ENCODE measurements at places on chromosomes 1 and 21.

GRCh38 chr1:222392556-222392955 is 155.3 kb downstream of the HHIPL2 start:
- DNase-seq, result no peak

DNA sequence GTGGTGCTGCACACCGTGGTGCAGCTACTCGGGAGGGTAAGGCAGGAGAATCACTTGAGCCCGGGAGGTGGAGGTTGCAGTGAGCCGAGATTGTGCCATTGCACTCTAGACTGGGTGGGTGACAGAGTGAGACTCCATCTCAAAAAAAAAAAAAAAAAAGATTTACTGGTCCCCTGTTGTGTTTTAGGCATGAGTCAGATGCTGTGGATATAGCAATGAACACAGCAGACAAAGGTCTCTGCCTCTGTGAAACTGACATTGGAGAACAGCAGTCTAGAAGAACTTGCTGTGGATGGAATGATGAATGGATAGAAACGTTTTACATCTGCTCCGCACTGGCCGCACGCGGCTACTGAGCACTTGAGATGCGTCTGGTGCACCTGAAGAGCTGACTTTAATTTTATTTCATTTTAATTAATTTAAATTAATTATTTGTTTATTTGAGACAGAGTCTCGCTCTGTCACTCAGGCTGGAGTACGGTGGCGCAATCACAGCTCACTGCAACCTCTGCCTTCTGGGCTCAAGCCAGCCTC is 24.5 kb upstream of the EPHA2 start:
- no peak for DNase-seq

DNA sequence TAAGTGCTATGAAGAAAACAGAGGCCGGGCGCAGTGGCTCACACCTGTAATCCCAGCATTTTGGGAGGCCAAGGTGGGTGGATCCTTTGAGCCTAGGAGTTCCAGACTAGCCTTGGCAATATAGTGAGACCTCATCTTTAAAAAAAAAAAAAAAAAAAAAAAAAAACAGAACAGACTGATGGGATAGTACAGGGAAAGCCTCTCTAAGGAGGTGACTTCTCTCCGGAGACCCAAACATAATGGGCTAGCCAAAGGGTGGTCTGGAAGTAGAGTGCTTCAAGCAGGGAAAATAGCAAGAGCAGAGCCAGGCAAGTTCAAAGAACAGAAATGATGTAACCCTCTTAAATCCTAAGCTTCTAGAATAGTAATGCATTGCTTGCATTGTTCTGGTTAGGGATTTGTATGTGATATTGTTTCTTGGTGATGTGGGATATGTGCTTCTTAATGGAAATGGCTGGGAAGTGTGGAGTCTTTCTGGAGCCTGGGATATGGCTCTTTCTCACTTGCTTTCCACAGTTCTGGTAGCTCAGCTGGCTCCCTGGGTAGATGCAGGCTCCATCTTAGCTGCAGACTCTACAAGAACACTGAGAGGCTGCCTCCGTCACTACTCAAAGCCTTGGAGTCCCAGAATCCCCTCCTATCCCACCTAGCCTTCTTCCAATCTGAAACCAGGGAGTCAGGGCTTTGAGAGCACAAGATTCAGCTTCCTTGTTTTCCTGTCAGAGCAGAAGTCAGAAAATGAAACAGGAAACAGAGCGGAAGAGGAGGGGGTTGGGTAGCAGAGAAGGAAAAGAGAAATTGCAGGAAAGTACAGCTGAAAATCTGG is 1.9 kb upstream of the PIGV start:
- DNase-seq, result peak; percentile 52

DNA sequence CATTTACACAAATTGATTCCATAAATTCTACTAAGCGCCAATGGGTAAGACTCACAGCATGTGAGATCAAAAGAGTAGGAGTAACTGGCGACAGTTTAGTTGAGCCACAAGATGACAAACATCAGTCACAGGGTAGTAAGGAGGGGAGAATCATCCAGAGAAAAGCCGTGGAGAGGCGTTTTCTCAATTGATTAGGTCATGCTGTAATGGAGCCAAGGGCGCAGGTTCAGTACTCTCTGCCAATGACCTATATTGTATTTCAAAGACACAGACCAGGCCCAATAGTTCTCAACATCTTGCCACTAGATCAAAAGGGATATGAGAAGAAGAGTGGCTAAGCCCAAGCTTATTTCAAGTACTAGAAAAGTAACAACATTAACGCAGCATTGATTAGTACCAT is 467.5 kb downstream of the SMYD3 start:
- DNase-seq, result no peak

DNA sequence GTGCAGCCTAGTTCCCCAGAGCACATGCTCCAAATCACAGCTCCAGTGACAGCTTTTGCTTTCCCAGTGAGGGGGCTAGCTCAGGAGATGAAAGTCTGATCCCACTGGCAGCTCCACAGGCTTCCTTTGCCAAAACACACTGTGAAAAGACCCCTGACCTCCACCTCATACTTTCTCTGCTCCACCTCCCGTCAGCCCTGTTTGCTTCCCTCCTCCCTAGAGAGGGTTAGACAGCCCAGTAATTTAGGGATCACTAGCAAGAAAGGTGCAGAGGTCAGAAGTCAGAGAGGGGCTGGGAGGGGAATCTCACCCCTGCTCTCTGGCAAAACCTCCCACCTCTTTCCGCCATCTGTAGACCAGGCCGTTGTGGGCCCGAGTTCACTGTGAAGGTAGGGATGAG is 62.8 kb downstream of the PLXNA2 start:
- no peak for DNase-seq

DNA sequence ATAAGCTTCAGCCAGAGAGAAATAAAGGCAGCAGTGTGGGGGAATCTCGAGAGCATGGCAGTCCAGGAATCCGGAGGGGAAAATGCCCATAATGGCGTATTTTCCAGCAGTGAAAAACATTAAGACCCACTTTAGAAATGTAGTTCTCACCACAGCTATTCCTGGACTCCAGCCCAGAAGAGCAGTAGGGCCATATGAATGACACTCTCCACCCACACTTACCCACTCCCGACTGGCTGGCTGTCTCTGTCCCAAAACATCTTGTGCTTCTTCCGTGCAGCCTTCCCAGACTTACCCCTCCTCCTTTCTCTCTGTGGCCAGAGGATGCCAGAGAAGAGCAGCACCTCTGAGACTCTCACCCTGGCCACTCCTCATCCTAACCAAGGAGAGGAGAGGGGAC is 56.4 kb downstream of the TRABD2B start:
- DNase-seq, result no peak

- DNase-seq, result no peak
Observed at GRCh38 chr21:20729376-20729775, 268.8 kb upstream of the NCAM2 start.

DNA sequence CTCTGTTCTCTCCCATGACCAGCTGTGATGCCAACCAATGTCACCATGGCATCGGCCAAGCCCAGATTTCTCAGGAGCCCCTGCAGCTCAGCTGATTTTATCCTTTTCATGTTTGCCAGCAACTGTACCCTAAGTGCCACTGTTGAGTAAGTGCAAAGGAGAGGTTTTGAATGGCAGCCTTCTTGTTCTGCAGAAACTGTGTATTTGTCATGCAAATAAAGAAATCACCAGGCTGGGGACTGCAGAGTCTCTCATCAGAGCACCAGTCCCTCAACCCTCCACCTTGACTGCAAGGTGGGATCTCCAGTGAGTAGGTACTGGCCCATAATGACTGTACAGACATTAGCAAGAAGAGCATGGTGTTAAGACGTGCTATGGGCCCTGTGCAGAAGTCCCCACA is 26.6 kb downstream of the C8B start:
- DNase-seq, result no peak

DNA sequence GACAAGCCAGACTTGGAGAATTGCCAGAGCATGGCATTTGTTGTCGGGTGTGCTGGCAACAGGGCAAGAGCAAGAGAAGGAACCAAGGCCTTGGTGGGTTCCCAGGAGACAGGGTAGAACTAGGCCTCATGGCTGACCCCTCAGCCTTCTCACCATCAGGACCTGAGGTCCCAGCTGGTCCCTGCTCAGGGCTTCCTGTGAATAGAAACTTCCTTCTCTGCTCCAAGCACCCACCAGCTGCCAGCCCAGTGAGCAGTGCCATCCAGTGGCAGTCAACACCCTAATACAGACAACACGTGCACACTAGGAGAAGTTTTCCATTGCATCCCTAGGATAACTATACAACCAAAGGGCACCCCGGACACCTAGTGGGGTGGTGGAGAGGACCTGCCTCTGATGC is 22.8 kb downstream of the S100A6 start:
- no peak for DNase-seq

DNA sequence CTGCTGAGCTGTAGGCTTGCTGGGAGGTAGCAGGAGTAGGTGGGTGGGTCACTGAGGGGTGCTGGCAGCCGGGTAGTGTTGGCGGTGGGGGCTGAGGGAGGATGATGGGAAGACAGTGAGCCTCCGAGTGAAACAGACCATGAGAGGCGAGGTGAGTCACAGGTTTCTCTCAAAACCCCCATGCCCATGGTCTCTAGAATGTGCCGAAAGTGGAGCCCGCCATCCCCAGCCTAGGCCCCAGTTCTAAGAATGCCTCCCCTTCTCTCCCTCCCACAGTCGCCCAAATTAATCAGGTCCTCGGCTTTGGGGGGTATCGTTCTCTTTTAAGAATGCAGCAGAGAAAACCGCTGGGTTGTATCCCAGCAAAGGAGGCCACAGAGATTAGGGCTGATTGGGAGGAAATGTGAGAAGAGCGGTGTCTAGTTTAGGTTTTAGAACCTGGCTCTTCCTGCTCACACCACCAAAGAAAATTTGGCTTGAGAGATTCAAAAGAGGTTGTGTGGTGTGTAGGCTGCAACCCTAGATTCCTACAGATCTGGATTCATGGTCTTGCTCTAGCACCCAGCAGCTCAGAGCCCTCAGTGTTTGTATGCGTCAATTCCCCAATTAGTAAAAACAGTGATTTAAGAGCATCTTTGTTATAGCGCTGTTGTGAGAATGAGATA is 27.7 kb upstream of the IL19 start:
- DNase-seq, result no peak

DNA sequence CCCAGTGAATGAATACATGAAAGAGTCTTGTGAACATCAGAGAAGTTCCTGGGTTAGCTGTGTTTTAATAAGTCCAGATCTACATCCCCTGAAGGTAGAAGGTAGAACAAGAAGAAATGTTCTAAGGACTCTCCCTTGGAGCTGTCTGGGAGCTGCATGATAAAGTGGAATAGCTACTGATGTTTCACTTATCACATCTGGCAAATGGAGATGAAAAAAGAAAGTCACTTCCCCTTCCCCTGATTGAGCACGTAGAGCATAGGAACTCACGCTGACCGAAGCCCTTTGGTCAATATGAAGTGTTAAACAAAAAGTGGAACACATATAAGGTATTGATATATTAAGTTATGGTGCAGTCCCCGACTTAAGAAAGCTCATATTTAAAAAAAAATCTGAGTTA is 53.2 kb upstream of the PARP1 start:
- no peak for DNase-seq

DNA sequence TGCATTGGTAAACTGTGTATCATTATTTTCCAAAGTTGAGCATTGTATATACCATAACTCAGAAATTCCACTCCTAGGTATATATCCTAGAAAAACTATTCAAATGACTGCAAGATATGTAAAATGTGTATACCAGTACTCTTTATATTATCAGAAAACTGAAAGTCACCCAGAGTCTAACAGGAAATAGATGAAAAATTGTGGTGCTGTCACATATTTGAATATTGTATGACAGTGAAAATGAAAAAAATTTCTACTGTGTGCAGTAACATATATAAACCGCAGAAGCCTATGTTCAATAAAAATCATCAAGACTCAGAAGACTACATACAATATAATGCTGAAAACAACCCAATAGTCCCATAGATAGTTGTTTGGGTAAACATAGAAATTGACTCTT is 74.4 kb upstream of the LYPLAL1 start:
- no peak for DNase-seq

Measured in kidney capillary endothelial cell (primary cell).